ENCODE measurements at places on chromosomes 7 and 10.

- no peak for DNase-seq
Observed at GRCh38 chr7:103988468-103989199, 824 bp downstream of the RELN start.

DNA sequence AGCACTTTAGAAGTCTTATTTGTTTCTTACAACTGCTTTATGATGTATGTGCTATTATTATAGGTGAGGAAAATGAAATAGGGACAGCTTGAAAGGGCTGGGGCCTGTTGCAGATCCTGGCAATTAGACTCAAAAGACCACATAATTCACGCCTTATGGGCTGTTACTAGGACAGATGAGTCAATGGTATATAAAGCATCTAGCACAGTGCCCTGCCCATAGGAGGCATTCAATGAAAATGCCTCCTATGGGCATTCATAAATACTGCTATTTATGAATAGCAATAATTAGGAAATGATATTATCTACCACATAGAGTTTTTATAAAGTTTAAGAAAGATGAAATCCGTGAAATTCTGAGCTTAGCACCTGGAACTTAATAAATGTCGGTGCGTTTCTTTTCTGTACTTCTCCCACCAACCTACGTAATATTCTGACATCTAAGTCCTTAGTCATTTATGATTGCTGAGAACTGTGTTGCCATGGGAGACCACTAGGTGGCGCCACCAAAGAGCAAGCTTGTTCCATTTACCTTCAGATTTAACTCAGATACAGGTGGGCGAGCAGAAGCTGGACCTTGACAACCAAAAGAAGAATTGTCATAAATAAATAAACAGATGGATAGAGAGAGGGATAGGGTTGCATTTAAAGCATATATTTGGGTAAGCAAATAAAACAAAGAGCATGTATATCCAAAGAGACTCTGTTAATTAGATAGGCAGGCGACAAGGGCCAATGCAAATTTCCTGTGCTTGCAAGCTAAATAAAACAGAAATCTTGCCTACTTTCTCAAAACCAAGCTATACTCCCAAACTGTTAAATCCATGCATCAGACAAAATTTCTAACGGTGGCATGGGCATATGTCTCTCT, 699.9 kb downstream of the INHBA start:
- no peak for DNase-seq

GRCh38 chr10:105075031-105075430, 433.9 kb downstream of the SORCS3 start:
- no peak for DNase-seq

DNA sequence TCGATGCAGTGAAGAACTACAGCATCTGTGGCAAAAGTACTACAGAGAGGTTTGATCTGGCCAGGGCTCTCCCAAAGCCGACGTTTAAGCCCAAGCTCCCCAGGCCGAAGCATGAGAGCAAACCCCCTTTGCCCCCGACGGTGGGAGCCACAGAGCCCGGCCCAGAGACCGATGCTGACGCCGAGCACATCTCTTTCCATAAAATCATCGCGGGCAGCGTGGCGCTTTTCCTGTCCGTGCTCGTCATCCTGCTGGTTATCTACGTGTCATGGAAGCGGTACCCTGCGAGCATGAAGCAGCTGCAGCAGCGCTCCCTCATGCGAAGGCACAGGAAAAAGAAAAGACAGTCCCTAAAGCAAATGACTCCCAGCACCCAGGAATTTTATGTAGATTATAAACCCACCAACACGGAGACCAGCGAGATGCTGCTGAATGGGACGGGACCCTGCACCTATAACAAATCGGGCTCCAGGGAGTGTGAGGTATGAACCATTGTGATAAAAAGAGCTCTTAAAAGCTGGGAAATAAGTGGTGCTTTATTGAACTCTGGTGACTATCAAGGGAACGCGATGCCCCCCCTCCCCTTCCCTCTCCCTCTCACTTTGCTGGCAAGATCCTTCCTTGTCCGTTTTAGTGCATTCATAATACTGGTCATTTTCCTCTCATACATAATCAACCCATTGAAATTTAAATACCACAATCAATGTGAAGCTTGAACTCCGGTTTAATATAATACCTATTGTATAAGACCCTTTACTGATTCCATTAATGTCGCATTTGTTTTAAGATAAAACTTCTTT, 2.3 kb downstream of the LRRTM3 start:
- no peak for DNase-seq

DNA sequence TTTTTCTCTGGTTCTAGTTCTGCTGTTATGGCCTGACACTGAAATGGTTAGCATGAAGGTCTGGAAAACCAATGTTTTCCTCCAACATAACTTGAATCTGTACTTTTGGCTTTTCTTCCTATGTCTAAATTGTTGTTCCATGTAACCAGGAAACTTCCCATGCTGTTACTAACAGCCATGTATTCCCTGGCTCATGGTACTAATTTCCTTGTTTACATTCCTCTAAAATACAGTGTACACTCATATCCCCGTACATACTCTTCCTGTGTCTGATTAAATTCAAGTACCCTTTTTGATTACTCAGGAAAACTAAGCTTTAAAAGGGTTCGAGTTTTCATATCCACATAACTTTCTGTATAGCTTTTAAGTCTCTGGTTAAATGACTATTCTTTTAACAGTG, 12.3 kb upstream of the ACSM6 start:
- DNase-seq: no peak

- DNase-seq: no peak
Observed at GRCh38 chr7:127976738-127977120, 54.5 kb downstream of the LRRC4 start.

- no peak for DNase-seq
Observed at GRCh38 chr10:102775201-102775934, 31.6 kb downstream of the WBP1L start.

Measured in activated naive CD4-positive, alpha-beta T cell treated with Interleukin-2 at 50 U/mL for 16 hours (primary cell).